ENCODE measurements at places on chromosomes 2 and 18.

DNA sequence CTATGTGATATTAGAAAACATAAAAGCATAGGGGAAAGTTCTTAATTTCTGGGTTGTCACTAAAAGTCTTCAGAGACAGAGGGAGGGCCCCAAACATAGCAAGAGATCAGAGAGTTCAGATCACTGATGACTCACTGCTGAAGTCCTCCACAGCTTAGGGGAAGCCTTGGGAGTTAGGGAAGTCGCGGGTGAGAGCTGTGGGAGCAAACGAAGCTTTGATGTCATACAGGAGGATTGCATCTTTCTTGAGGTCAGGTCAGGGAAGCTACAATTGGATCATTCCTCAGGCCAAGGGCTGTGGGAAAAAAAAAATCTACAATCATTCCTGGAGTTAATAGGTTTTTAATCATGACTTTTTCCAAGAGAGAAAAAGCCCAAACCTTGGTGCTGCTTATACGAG, 96.2 kb downstream of the COPS8 start:
- DNase-seq, result no peak

GRCh38 chr18:67117804-67118203, 398.7 kb downstream of the DSEL start:
- no peak for DNase-seq

GRCh38 chr2:236631281-236631855, 61.7 kb downstream of the ACKR3 start:
- DNase-seq, result no peak

GRCh38 chr2:49111006-49111405, 43.3 kb downstream of the FSHR start:
- DNase-seq, result no peak

GRCh38 chr2:67159929-67160328, 237.2 kb upstream of the ETAA1 start:
- DNase-seq, result no peak

- DNase-seq, result no peak
Measured at GRCh38 chr18:76406791-76407190, 88.3 kb downstream of the ZNF516 start.

- DNase-seq, result no peak
Measured at GRCh38 chr2:12054956-12055618, 308.7 kb downstream of the LPIN1 start.

- DNase-seq, result no peak
Measured at GRCh38 chr2:234805836-234806235, 146.0 kb upstream of the SH3BP4 start.

- DNase-seq, result no peak
Measured at GRCh38 chr18:48376406-48376805, 32.8 kb downstream of the ZBTB7C start.

GRCh38 chr2:218516614-218517013, 51.5 kb downstream of the USP37 start:
- no peak for DNase-seq

DNA sequence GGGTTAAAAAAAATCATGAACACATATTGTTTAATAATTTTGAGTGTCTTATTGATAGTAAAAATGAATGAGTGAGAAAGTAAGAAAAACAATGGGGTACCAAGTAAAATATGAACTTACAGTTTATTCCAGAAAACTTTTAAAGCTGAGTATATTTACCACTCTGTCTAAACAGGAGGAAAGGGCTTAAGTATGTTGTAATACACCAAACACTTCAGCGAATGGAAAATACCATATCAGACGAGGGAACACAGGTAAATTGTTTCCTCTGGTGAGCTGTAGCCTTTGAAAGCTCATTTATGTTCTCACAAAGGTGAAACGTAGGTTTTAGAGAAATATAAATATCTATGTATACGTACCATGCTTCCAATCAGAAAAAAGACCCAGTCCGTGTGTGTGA, 1209.6 kb upstream of the ZEB2 start:
- DNase-seq, result no peak

GRCh38 chr2:160075171-160075570, 12.8 kb upstream of the PLA2R1 start:
- DNase-seq, result no peak

- no peak for DNase-seq
Measured at GRCh38 chr2:234245945-234246344, 195.4 kb downstream of the SPP2 start.

DNA sequence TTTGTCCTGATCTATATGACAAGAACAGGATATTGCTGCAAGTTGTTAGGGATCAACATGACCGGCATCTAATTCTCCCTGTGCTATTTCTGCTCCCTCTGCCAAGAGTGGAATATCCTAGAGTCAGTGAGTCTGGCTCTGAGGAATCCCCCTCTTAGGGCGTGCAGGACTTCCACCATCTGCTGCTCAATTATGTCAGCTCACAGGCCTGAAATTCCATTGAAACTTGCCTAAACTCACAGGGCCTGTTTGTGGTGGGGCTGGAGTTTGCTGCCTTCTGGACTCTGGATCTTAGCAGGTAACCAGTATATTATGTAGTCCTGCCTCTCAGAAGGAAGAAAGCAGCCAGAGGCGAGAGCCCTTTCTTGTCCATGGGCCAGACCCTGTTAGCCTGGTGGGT, 323.0 kb downstream of the TSN start:
- no peak for DNase-seq

GRCh38 chr2:209864716-209865295, 93.2 kb downstream of the UNC80 start:
- DNase-seq, result no peak

DNA sequence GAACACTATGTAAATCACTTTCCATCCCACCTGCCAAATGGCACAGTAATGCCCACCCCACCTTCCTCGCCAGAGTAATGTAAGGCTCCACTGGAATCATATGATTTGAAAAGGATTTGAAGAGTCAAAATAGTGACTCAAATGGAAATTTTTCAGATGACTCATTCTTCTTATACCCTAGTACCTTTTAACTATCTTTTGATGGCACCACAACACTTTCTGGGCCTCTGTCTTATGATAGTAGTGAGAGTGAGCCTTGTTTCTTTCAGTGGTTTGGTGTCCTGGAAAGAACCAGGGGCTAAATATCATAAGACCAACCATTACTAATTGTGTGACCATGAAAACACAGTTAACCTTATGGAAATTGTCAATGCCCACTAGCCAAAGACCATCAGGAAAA, 235.4 kb upstream of the SLC14A2 start:
- no peak for DNase-seq

- no peak for DNase-seq
Measured at GRCh38 chr2:217370391-217370790, 510.5 kb upstream of the TNP1 start.

DNA sequence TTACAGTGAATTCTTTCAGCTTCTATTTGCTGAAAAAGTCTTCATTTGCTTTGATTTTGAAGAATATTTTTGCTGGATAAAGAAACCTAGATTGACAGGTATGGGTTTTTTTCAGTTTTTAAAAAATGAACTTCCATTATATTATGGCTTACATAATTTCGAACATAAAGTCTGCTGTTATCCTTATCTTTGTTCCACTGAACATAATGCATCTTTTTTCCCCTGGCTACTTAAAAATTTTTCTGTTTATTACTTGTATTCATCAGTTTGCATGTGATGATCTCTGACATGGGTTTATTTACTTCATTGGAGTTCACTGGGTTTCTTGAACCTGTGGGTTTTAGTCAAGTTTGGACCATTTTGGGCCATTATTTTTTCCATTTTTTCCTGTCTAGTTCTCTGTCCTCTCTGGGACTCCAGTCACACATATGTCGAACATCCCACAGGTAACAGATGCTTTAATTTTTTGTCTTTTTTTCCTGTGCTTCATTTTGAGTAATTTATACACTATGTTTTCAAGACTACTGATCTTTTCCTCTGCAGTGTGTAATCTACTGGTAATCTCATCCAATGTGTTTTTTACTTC, 33.1 kb downstream of the SEC11C start:
- DNase-seq, result no peak

DNA sequence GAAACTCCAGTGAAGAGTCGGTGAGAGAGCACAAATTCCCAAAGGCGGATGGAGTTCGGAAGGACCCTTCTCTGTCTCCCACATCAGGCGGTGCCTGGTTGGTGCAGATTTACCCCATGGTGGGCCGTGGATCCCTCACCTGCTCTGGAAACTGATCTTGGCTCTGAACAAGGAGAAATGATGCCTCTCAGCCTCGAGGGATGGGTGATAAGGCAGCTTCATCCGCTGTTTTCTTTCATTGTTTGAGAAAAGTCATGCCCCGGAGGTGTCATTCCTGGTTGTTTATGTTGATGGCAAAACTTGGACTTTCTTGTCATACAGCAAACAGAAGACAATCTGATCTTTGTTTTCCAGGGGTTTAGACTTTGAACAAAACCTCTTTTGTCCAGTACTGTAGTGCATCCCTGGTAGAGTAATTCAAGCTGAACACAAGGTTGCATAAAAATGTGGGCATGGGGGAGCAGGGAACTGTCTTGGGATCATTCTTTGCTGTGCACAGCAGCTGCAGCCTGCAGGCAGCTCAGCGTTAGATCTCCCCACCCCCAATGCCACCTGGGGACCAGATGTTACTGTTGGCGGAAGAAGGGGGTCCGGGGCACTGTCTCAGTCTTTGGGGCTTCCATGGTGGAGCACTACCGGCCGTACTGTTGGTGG, 81.3 kb downstream of the NFATC1 start:
- no peak for DNase-seq

DNA sequence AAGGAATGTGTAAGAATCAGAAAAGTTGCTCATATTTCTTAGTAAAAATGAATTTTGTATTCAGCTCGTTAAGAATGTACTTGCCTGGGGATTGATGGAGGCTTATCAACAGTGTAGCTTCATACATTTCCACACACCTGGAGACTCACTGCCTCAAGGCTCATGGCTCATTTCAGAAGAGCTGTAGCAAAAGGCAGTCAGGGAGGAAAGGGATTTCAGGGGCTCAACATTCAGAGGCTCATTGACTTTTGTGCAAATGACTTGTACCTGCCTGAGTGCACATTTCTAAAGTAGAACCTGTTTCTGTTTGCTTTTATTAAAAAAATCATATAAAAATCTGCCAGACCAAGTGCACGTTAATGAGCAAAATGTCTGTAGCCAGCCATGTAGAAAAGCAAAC, 304.4 kb downstream of the KCNS3 start:
- DNase-seq, result no peak

DNA sequence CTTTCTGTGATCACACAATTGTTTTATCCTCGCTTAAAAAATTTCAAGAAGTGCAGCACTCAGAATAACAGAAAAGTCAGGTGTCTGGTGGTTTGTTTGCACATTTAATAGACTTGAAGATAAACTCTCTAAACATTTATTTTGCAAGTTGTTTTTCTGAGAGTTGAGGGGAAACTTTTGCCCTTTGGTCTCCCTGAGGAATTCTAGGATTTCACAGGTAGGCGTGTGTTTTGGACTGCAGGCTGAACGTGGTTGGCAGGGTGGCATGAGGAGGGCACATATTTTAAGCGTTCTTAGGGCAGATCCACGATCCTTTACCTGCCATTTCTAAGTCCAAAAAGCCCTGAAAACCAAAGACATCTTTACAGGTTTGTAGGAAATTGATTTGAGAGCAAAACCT, 188.6 kb downstream of the NEDD4L start:
- DNase-seq, result no peak

DNA sequence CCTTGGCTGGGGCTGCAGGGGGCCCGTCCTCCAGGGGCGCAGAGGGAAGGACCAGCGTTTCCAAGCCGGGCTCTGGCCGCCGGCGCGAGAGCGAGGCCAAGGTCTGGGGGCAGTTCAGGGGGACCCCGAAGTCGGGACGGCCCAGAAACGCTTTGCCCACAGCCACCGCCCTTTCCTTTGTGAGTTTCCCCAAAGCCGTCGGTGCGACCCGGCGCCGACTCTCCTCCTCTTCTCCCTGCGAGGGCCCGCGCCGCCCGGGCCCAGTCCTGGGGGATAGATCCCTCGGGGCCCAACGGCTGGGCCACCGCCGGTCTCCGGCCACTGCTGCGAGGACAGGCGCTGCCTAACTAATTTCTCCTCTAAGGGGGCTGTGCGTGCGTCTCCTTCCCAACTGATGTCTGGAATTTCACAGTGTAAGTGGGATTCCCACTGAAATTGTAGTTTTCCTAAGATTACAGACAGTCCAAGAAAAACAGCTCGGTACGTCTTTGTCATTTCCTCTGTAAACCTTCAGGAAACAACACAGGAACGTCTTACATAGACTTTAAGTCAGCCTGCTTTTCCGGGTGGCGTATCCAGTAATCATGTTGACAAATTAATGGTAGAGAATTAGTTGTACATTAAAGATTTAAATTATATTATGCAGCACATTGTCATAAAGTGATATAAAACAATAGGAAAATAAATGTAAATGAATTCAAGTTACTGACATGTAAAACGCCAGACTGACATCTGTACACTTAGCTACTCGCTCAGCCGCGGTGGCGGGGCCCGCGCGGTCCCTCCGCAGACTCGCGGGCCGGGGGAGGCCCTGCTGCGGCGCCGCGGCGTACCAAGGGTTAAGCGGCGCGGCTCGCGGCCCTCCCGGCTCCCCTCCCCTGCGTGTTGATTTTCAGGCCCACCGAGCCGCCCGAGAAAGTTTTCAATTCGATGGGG, 139.4 kb upstream of the SIX3 start:
- no peak for DNase-seq

- no peak for DNase-seq
Measured at GRCh38 chr18:25669741-25670140, 317.8 kb upstream of the ZNF521 start.

DNA sequence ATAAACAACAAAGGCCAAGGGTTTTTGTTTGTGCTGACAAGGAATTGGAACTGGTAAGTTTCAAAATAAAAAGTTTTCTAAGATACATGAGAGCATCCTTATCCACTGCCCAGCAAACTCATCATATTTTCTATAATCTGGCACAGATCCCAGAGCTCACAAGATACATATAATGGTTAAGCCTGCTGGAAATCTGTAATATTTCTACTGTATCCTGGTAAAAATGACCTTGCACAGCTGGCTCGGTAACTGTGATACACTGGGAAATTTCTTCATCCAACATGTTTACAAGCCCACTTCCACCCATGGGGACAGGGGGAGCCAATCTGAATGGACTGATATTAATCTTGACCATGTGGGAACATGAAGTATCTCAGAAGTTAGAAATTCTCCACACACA, 425.4 kb upstream of the MMADHC start:
- no peak for DNase-seq

GRCh38 chr2:69429491-69430183, 7.6 kb downstream of the NFU1 start:
- no peak for DNase-seq

- DNase-seq, result no peak
Measured at GRCh38 chr18:56302156-56302555, 336.2 kb downstream of the TXNL1 start.

- no peak for DNase-seq
Measured at GRCh38 chr18:2410688-2411087, 160.6 kb downstream of the METTL4 start.

GRCh38 chr2:186032102-186032738, 293.6 kb downstream of the FSIP2 start:
- DNase-seq, result no peak

GRCh38 chr18:408367-408766, 92.1 kb downstream of the COLEC12 start:
- no peak for DNase-seq

Data from D721Med (cell line).